ENCODE measurements at places on chromosomes 6 and 20.

DNA sequence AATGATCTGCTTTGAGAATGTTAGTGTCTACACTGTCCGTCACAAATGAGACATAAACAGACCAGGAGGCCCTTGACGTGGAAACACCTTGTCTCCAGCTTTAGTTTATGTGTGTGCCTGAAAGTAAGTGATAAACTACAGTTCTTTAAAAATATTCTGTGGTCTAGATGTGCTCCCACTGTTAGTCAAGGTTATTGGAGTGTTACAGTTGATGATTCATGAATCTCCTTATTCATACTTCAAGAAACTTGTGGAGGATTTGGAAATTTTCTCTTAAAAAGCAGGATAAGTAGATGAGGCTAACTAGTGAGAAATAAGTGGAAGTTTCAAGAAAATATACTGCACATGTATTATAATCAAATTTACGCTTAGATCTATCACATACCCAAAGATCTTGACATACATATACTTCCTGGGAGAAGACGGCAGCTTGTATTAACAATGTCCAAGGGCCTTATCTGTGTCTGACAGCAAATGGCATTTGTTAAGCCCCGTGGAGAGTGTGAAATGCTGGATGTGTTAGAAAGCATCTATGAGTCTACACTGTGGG, 90.5 kb upstream of the MBOAT1 start:
- DNase-seq: no peak

GRCh38 chr6:141744194-141744925, 388.4 kb upstream of the GJE1 start:
- no peak for DNase-seq

DNA sequence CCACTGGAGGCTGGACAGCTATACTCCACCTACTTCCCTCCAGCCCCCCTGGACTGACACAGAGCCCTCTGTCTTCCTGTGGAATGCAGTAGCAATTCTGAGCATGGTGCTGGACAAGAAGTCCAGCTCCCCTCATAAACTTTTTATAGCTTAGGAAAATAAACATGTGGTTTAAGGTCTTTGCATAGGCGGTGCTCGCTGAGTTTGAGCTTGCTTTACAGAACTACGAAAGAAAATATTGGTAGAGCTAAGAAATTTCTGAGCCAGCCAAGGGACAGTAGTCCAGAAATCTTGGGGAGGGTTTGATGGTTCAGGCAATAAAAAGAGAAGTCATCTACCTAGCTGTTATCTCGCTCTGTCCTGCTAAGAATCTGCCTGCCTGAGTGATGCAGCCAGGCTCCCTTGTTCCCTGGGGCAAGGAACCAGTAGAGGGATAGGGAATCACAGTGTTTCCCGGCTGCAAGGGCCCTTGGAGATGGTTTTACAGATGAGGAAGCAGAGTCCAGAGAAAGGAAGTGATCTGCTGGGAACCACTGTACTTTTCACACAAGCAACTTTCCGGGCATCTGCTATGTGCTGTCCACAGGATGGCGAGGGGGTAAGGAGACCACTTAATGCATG, 343.4 kb downstream of the CDC5L start:
- DNase-seq: no peak

DNA sequence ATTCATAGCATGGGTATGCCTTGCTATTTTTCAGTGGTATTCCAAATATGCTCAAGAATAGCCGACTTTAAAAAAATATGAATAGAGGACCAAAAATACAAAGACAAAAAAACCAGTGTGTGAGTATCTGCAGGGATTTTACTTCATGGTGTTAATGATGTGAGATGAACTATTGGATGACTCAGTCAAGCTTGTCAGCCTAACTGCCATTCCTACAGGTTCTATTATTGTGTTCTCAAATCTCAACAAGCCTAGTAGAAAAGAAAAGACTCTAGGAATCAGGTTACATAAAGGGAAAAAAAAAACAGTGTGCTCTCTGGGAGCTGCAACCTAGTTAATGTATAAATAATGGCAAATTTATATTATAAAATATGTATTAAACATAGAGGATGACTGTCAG, 588.4 kb upstream of the BTBD3 start:
- no peak for DNase-seq

GRCh38 chr6:42229506-42230119, 12.0 kb upstream of the MRPS10 start:
- no peak for DNase-seq

- no peak for DNase-seq
These were observed 46.8 kb upstream of the FAM83C start for GRCh38 chr20:35339007-35339406.

DNA sequence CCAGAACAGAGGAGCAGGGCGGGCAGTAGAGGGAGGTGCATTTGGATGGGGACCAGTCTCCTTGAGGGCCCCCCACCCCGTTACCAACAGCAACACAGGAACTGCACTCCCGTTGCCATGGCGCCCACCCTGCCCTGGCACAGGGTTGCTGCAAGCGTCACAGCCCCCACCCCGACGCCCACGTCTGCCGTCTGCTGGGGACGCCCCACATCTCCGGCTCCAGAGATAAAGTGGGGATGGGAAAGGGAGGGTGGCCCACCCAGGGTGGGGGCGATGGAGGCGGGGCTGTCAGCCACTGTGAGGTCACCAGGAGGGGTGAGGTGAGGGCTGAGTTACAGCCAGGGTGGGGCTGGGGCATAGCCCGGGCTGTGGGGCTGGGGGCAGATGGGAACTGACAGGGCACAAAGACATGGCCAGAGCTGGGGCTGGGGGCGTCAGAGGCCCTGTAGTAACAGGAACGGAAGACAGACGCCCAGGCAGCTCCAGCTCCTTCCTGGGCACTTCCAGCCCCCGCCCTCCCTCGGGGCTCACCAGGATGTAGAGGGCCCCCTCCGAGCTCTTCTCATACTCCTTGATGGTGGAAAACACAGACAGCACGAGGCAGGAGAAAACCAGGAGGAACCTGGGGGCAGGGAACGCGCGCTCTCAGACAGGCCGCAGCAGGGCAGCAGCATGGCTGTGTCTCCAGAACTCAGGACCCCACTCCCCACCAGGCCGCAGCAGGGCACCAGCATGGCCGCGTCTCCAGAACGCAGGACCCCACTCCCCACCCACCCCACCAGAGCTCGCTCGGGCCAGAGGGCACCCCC, 26.0 kb downstream of the KCNQ2 start:
- no peak for DNase-seq

DNA sequence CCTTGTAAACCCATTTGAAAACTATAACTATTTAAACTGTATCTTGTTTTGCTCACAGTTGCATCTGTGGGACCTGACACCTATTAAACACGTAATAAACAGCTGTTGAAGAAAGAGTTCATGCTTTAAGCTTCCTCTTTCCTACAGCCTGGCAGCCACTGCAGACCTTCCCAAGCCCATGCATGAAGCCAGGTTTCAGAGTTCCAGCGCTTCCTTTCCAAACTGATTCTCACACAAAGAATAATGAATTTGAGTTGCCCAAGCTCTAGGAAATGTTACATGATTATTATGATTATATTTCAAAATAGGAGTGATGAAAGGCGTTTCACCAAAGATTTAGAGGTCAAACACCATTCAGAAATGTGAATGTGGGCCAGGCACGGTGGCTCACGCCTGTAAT, 3.7 kb downstream of the AGPAT4 start:
- DNase-seq: no peak
